ENCODE measurements at places on chromosomes 6 and 20.

GRCh38 chr20:2839732-2840137 is 720 bp downstream of the PCED1A start:
- no peak for DNase-seq

DNA sequence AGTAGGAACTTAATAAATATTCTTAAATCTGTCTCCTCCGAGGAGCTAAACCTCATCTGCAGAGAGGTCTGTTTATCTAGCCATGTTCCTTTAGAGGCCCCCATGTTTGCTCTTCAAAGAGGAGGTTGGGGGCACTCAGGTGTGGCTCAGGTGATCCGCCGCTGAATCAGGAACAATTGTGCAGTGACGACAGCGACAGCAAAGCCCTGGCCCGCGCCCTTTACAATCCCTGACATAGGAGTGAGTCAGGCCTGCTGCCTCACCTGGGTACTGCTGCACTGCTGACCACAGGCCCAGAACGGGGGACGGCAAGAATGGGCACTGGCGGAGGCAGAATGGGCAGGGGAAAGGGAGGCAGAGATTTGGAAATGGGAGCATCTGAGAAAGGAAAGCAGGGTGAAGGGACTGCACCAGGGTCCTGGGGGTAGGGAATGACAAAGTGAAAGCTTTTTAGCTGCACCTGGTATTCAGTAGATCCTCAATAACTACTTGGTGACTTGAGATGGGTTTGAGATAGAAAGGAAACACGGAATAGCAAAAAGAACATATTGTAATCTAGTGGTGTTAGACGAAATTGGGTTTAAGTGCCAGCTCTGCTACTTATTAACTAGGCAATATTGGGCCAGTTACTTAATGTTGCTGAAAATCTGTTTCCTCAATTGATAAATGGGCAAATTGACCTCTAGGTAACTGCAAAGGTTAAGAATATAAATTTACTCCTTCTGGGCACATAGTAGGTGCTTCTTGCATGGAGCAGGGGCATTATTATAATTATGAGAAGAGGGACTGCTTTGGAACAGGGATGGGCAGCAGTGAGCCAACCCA is 5.4 kb upstream of the IER3 start:
- no peak for DNase-seq

- no peak for DNase-seq
Observed at GRCh38 chr6:22332711-22333110, 35.9 kb upstream of the PRL start.

GRCh38 chr6:36659271-36659670 is 19.2 kb upstream of the CDKN1A start:
- no peak for DNase-seq

- no peak for DNase-seq
Observed at GRCh38 chr6:152063170-152063921, 255.9 kb downstream of the ESR1 start.

- DNase-seq = no peak
Observed at GRCh38 chr6:134880487-134881190, 69.3 kb downstream of the ALDH8A1 start.

DNA sequence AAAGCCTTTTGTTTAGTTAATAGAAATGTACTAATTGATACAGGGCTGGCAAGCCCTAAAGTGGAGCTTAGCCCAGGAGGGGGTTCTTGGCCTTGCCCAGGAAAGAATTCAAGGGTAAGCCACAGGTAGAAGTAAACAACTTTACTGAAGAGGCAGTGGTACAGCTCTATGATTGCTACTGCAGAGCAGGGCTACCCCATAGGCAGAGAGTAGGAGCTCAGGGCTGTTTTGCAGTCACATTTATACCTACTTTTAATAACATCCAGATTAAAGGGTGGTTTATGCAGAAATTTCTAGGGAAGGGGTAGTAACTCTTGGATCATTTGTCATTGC is 680.4 kb upstream of the GJE1 start:
- no peak for DNase-seq

GRCh38 chr6:162343198-162343935 is 384.2 kb downstream of the PRKN start:
- no peak for DNase-seq
